ENCODE measurements at places on chromosomes 1 and 21.

DNA sequence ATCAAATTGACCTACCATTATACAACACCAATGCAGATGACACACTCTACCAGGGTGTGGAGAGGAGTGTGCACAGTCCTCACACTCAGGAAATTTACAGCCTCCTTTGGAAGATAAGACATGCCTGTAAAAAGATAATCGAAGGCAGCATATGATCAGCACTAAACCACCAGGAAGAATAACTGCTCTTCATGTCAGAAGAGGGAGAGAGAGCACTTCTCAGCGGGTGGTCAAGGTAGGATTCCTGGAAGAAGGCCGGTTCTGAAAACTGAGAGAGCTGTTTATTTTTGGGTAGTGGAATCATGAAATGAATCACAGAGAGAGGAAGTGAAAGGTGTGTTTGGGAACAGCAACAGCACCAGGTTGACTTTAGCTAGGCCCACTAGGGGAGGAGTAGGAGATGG is 14.0 kb upstream of the ZNF697 start:
- DNase-seq, result no peak

- DNase-seq, result no peak
These were observed 346.1 kb downstream of the SIPA1L2 start for GRCh38 chr1:232283864-232284263.

DNA sequence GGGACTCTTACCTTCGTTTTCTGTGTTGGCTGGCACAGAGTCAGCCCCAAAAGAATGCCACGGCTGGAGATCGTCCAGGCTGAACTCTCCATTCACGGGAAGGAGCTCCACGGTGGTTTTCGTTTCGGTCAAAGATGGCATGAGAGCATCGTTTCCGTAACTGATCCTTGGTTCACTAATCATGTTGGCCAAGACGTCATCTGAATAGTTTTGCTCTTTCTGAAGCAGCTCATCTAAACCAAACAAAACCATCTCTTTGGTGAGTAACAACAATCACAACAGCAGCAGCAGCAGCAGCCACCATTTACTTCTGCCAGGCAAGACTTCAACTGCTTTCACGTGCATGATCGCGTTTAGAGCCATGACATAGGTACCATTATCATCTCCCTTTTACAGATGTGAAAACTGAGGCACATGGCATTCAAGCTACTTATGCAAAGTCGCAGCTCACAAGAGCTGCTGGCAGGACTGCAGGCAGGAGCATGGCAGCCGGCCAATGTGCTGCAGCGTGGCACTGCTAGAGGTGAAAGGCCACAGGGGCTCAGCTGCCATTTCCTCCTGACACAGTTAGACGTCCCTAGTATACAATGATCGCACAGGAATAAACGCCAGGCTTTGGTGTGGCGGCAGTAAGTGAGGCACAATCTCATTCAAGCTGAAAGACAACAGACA is 177.1 kb downstream of the GABPA start:
- DNase-seq, result peak; percentile 85

DNA sequence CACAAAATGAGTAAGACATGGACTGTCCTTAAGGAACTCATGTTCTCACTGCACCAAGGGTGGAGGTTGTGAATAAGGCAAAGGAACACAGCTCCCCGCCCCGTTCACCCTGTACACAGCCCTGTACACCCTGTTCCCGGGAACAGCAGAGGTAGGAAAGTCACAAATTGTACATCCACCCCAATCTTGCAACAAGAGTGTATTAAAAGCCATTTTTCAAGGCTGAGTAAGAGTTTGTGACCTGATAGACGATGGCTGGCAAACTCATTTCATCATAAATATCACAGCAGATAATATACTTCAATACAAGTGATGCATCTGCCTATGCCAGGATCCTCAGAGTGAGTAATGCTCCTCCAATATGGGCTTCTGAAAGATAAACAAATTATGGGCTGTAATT is 52.5 kb upstream of the CAMK1G start:
- no peak for DNase-seq

GRCh38 chr1:60298290-60298689 is 224.7 kb upstream of the C1orf87 start:
- DNase-seq, result no peak

DNA sequence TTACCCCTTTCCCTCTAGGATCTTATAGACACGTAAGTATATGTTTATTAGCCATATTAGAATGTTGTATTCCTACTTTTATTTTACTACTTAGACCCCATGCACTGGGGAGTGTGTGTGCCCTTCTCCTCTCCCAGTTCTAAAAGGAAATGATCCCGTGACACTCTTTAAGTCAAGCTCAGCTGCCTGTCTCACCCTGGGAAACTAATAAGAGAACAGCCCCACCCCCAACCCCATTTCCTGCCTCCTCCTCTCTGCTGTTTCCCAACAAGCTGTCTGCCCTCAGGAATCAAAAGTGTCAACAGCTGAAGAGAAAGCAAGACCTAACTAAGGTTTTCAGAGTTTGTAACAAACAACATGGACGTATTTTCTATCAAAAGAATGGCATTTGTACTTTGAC is 92.6 kb upstream of the VAV3 start:
- no peak for DNase-seq

- DNase-seq, result no peak
These were observed 21.4 kb upstream of the LAPTM5 start for GRCh38 chr1:30778979-30779293.

- DNase-seq, result no peak
These were observed 3.6 kb downstream of the ERG start for GRCh38 chr21:38494703-38495102.

DNA sequence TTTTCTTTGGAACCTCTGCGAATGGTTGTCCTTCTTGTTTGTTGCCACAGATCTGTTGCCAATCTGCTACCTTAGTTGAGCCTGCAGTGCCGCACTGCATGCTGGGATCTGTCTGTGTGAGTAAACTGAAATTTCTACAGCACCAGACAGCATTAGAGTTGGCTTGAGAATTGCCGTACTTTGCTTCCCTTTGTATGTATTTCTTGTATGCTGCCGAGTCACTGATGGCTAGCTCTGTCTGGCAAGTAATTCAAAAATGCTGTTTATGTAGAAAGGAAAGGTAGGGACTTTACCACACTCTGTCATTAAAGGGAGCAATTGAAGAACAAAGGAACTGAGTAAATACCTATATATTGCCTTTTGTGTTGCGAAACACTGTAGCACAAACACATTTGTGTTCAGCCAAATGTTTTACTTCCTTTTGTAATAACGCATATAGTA is 857.4 kb downstream of the USP25 start:
- peak; percentile 90 for DNase-seq

GRCh38 chr1:71521655-71522264 is 440.9 kb upstream of the ZRANB2 start:
- no peak for DNase-seq

- no peak for DNase-seq
These were observed 765 bp upstream of the HIPK1 start for GRCh38 chr1:113928187-113928930.

DNA sequence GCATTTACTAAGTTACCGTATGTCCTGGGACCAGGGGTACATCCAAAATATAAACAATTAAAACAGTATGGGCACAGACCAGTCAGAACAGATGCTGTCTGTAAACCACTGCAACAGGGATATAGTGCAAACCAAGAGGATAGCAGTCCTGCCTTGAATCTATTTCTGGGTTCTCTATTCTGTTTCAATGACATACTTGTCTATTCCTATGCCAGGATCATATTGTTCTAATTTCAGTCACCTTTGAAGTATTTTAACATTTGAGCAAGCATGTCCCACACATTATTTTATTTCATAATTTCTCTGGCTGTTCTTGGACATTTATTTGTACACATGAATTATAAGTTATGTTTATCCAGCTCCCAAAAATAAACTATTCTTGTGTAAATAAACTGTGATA is 28.2 kb upstream of the SYDE2 start:
- DNase-seq, result no peak

DNA sequence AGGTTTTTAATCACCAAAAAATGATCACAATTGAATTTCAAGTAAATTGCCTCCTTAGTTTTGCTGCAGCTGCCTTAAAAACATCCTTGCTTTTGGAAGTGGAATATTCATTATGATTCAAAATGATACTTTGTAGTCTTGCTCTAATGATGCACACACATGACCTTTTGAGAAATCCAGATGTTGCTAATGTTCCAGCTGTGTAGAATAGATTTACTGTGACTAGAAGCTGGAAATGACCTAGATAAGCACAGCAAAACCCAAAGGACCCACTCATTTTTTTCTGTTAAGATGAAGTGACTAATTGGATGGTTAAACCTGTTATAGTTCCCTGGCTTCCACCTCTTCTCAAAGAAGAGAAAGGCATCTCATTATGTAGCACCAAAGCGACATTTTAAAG is 64.6 kb upstream of the RALGPS2 start:
- DNase-seq, result no peak

DNA sequence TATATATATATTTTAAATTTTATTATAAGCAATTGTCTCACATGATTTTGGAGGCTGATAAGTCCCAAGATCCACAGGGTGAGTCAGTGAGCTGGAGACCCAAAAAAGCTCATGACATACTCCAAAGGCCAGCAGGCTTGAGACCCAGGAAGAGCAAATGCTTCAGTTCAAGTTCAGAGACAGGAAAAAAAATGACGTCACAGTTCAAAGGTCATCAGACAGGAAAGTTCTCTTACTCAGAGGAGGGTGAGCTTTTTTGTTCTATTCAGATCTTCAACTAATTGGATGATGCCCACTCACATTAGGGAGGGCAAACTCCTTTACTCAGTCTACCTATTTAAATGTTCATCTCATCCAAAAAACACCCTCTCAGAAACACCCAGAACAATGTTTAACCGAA is 18.2 kb downstream of the RXRG start:
- DNase-seq, result no peak

GRCh38 chr21:44757731-44758130 is 43.9 kb downstream of the UBE2G2 start:
- peak; percentile 21 for DNase-seq

GRCh38 chr21:15908187-15908586 is 178.4 kb downstream of the USP25 start:
- no peak for DNase-seq

GRCh38 chr1:97174039-97174704 is 452.6 kb downstream of the PTBP2 start:
- no peak for DNase-seq

GRCh38 chr1:203281851-203282661 is 23.3 kb upstream of the BTG2 start:
- peak; percentile 44 for DNase-seq

DNA sequence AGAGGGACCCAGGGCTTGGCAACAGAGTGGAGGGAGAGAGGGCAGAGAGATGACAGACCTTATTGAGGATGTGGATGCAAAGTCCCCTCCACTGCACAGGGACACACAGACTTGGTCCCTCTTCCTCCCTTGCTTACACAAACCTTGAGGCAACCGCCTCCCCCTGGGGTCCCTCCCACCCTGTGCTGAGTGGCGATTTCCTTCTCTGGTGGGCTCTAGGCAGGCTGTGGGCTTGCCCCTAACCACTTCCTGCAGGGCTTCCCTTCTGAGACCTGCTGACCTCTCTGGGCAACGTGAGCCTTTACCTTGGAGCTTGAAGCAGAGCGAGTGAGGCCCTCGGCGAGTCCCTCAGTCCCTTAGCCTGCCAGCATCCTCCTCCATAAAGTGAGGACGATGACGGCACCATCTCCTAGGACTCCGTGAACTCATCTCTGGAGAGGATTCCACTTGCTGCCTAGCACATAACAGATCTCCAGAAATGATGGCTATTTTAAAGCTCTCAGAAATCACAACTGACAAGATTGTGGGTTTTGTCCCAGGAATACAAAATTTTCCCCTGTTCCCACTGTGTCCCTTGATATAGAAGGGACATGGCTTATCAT is 25.0 kb downstream of the KIAA1614 start:
- no peak for DNase-seq

DNA sequence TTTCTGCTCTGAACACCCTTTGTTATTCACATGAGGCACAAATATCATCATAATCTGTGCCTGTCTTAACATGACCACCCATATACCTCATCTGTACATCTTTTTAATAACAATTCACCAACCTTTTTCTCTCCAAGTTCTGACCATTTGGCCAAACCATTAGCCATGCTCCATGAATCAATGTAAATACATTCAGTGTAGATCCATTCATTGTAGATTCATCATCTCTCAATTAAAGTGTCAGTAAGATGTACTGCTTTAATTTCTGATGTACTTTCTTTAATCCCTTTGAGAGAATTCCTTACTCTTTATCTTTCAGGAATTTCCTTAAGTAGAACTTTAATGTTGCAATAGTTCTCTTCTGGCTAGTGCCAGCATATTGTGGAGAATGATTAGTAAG is 126.2 kb upstream of the LRRC7 start:
- DNase-seq, result no peak

DNA sequence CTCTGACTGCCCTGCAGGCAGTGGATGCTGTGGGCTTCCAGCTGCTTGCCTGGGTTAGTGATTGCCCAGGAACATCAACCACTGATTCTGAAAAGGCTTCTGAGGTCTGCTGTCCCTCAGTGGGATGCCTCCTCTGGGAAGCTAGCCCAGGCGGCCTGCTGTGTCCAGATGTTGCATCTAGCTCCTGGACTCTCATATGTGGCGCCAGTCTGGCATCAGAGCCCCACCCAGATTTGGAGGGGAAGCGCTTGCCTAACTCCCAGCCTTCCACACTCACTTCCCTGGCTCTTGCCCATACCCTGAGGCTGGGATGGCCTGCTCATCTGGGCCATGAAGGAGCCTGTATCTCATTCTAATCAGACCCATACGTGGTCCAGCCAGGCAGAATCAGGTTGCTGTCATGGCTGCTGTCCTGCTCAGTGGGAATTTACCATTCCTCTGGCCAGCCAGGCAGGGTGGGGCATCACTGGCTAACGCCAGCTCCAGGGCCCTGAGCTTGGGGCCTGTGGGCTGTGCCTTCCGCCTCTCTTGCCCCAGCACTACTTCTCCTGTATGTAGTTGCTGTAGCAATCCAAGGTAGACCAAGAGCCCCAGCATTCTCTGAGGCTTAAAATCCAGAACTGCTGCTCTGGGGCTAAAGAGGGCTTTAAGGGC is 4.1 kb downstream of the CSF1 start:
- no peak for DNase-seq

DNA sequence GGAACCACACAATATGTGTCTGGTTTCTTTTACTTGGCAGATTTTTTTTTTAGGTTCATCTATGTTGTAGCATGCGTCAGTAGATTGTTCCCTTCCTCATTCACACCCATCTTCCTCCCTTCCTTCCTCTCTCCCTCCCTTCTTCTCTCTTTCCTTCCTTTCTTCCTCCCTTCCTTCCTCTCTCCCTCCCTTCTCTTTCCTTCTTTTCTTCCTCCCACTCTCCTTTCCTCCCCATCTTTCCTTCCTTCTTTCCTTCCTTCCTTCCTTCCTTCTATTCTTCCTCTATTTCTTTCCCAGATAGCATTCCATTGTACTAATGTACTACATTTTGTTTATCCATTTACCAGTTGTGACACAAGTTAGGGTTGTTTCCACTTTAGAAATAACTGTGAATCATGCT is 218.0 kb downstream of the RGS7 start:
- DNase-seq, result no peak
